ENCODE measurements at places on chromosomes 3 and 15.

- DNase-seq: no peak
These were observed 412.3 kb upstream of the TPRG1 start for GRCh38 chr3:188759336-188760005.

DNA sequence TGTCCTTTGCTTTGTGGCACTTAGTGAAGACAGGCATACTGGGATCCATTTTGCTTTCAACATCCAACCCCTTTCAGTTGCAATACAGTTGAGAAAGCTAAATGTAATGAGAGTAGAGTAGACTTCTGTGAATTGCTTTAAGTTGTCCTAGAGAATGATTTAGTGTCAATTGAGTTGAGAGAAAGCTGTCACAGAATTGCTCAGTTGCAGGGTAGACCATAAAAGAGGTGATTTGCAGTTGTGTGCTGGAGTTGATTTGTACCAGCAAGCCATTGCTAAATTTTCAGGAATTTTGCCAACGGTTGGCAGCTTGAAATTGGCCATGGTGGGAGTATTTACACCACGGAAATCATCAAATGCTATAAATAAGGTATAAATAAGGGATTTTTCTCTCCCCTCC, 2.2 kb downstream of the ABHD5 start:
- DNase-seq: no peak

GRCh38 chr15:23401627-23402026, 45.4 kb downstream of the GOLGA6L2 start:
- no peak for DNase-seq

- DNase-seq: no peak
These were observed 150.6 kb upstream of the ANKRD28 start for GRCh38 chr3:15948388-15948787.

DNA sequence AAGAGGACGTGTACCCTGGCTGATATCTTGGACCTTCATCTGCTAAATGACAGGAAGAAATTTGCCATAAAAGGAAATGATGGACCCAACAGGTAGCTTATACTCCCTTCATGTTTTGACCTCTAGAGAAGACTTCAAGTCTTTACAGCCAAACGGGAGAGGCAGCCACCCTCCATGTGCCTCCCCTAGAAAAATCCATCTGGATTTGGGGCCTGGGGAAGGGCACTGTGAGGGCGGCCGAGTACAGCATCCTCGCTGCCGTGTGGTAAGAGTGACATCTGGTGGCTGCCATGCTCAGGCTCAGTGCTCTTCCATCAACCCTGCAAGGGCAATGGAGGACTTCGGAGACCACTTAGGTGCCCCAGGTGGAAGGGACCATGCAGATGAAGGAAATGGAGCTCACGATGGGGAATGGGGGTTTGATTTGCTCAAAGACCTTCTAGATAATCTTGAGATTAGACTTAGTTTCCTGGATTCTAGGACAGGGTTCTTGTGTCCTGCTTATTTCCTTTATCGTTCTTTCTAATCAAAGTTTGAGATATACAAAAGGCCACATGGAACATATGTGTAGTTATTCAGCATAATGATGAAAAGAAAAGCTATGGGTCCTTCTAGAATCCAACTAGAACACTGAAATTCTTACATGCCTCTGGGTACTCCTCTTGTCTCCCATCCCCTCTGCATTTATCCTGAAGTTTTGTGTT, 44.4 kb downstream of the AQP9 start:
- DNase-seq: peak; percentile 22

GRCh38 chr3:17473761-17474160, 268.7 kb downstream of the TBC1D5 start:
- no peak for DNase-seq

GRCh38 chr3:46847744-46848143, 15.5 kb downstream of the MYL3 start:
- DNase-seq: no peak

DNA sequence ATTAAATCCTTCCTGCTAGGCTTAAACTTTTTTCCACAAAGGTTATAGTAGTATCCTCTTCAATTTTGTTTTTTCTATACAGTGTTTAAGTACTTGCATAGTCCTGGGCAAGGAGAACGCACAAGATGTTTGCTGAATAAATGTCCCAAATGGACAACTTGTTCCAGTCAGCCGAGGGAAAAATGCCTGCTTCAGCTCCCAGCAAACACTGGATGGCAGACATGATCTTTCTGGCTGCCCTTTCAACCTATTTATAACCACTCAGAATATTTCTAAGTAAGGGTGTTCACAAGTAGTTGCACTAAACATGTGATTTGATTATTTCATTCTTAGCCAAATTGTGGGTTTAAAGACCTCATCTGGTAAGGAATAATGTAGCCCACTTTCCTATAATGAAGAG, 29.8 kb downstream of the GNB4 start:
- DNase-seq: no peak

DNA sequence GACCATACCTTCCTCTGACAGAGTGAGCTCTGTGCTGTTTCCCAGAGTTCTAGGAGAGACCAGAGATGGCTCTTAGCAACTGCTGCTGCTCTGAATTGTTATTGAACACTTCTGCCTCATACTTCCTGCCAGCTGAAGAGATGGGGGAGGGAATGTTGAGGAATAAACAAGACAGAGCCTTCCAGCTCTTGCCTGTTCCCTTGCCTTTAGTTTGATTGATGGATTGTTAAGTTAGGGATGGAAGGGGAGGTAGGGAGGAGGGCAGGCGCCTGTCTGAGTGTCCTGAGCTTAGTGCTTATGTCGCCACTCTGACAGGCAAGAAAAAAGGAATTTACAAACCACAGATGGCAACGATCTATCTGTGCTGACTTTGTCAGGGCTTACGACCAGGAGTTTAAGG, 42.8 kb downstream of the ZNF609 start:
- DNase-seq: peak; percentile 33

DNA sequence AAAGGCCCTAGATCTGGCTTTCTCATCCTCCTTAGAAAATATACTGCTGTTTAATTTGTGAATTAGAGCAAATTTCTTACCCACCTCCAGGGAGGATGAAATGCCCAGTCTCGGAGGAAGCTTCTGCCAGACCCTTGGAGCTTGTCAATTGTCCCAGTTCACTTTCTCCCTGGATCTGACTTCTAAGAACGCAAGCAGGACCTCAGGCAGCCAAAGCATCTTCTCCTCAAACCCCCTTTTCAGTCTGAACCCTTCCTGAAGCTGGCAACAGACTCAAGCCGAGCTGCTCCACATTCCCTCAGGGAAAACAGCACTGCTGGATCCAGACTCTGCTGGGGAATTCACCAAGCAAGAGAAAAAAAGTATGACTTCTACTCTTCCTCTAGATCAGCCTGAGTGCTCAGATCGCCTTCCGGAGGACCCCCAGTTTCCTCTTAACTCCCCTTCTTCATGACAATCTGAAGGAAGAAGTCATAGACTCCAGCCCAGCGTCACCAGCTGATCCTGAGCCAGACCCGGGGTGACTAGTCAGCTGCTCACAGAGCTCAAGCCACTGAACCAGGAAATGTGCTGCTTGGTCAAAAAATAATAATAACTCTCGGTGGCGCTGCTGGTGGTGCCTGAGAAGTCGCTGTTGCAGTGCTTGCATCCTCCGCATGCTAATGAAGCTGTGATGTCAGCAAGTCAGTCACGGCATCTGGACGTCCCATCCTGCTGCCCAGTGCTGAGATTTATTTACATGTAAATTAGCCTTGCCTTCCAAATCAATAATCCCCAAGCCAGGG, at the start of gene PRICKLE2:
Gene PRICKLE2 (minus strand): TSS at position 641 of the 785 bp plus-strand sequence. CDS start 26,539 bp downstream, outside the sequence.
- peak; percentile 58 for DNase-seq

DNA sequence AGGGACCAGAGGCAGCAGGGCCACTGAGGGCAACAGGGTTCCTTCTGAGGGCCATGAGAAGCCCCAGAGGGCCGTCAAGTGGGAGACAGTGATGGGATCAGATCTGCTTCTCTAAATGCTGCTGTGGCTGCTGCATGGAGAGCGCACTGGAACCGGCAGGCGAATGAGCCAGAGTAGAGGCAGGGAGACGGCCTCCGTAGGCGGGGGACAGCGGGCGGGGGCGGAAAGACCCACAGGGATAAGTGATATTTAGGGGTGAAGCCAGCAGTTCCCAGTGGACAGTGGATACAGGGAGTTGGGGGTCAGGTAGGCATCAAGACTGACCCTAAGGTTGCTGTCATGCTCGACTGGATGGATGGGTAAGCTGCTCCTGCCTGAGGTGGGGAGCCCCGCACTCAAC, 45.0 kb downstream of the GLDN start:
- no peak for DNase-seq

DNA sequence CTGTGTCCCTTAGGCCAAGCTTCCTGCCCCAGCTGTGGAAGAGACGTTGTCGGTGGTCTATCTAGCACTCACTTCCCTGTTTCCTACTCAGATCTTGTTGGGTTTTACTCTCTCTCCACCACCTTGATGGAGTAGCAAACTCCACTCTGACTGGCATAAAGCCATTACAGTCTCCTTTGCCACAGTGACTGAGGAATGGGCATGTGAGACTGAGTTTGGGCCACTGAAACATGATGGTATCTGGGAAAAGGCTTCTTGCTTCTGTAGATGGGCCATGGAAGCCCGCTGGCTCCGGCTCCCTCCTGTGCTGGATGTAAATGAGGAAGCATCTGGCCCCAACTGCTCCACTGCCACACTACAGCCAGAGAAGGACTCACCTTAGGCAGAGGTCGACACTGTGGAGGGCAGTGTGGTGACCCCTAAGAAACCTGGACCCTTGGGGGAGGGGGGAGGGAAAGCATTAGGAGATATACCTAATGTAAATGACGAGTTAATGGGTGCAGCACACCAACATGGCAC, 9.4 kb upstream of the CAMK1 start:
- no peak for DNase-seq

- no peak for DNase-seq
These were observed 47.3 kb downstream of the PLSCR2 start for GRCh38 chr3:146421819-146422759.

DNA sequence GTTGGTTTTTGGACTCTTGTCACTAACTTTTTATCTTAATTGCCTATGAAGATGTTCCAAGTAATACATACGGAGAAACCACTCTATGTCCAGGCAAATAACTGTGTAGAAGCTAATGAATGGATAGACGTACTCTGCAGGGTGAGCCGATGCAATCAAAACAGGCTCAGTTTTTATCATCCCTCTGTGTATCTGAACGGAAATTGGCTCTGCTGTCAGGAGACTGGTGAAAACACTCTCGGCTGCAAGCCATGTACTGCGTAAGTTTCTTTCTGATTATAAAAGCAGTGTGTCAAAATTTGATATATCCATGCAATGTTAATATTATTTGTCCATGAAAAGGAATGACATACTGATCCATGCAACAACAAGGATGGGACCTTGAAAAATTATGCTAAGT, 121.6 kb downstream of the RASA2 start:
- DNase-seq: no peak

- DNase-seq: no peak
These were observed 75.1 kb downstream of the GRM7 start for GRCh38 chr3:6935970-6936369.

- no peak for DNase-seq
These were observed 9.9 kb downstream of the CCRL2 start for GRCh38 chr3:46416811-46417510.

- no peak for DNase-seq
These were observed 181.7 kb downstream of the BBX start for GRCh38 chr3:107704477-107704876.

GRCh38 chr3:36648241-36649034, 115.9 kb downstream of the DCLK3 start:
- DNase-seq: no peak

DNA sequence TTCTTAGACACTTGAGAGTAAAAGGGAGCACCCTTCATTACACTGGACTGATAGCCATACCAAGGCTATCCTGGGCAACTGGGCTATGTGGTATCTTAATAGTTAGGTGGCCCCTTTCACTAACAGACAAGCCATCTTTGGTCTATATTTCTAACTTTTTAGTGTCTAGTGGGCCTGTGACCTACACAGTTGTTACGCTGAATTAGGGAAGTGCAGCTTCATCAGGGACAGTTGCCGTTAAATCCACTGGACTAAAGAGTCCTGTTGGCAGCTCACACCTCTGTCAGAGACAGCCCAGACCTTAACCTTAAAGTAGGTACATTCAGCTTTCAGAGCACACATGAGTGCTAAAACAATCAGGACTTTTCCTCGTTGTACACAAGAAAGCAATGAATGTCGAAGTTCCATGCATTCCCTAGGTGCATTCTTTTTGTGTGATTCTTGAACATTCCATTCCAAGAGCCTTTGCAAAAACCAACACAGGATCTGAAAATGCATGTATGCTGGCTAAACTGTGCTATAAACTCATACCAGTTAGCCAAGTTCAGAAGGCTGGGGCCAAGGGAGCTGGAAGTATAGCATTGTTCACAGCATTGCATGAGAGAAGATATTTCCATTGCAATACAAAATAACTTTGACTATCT, 230.2 kb upstream of the EIF1B start:
- DNase-seq: no peak

DNA sequence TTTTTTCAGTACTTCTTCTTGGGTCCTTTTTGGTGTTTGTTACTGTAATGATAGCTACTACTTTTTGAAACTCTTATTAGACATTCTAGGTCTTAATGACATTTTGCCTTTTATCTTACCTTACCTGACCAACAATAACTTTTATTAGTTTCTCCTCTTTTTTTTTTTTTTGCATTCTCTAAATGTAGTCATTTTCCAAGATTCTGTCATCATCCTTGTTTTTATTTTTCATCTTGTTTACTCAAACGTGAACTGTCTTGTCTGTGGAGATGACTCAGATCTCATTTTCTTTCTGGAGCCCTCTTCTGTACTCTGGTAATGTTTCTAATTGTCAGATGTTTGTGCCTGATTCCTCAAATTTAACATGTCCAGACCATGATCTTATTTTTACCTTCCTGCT, 2.9 kb downstream of the ABHD5 start:
- no peak for DNase-seq

DNA sequence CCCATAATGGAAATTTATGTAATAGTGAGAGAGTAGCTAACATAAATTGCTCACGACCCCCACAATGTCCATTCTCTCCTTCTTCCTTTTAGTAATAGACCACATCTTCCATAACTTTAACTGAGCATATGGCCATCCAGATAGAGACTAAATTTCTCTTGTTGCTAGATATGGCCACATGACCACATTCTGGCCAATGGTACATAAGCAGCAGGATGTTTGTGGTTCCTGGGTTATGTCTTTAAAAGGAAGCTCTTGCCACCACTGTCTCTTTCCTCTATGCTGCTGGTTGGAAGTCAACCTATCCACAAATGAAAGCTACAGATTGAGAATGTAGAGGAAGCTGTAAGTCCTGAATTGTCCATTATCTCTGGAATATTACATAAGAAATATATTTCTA, 59.7 kb upstream of the NPHP3 start:
- DNase-seq: no peak

GRCh38 chr3:123150449-123151215, 51.1 kb upstream of the SEC22A start:
- no peak for DNase-seq

GRCh38 chr3:184414418-184415202, 34.8 kb downstream of the CHRD start:
- no peak for DNase-seq

DNA sequence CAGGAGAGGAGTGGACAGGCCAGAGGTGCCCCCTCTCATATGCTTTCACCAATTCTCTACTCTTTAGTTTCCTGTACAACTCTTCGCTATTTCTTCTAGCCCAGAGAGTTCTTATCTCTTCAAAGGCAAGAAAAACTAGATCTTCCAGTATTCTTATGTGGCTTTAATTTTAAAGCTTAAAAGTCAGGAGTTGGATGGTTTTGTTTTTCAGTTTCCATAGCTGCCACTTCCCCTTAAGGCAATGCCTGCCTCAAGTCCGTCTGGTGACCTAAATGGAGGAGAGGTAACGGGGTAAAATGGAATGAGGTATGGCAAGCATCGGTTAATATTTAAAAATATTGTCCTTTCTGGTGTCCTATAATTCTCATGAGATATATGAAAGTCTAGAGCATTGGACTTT, 11.4 kb upstream of the VGLL3 start:
- DNase-seq: no peak

- DNase-seq: no peak
These were observed 5.4 kb downstream of the ACAD11 start for GRCh38 chr3:132654190-132654589.

All from left renal pelvis (tissue), 4 donors.